Stimulated activated CD4-positive, alpha-beta T cell treated with anti-CD3 and anti-CD28 coated beads, TNF-alpha, amount 100 ng/mL, for 24 hours (primary cell): ENCODE measurements at places on chromosomes 12 and 14.

DNA sequence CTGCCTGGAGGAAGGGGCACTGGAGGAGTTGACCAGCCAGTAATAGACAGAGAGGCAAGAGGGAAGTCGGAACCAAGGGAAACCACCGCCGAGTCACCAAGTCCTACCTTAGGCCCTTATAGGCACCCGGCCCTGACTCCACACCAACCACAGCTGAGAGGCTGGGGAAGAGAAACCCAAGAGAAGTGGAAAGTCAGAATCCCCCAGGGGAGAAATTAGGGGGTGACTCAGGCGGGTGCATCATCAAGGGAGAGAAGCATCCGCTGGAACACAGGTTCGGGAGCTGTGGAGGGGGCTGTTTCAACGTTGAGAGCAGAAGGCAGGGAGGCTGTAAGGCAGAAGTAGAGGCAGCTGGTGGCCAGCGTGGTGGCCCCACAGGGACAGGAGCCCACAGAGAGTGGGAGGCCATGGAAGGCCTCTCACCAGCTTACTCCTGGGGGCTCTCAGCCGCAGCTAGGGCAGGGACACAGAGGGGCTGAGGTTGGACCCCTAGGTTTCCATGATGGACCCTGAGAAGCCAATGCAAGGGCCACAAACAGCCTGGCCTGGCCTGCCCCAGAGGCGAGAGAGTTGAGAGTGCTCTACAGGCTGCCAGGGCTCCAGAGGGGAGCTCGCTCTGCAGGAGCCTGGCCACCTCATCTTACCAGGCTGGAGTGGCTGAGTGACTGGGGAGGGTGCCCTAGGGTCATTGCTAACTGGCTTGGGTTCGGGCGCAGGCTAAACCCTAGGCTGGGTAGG, 1.4 kb upstream of the TRMT61A start:
- DNase-seq, result no peak

DNA sequence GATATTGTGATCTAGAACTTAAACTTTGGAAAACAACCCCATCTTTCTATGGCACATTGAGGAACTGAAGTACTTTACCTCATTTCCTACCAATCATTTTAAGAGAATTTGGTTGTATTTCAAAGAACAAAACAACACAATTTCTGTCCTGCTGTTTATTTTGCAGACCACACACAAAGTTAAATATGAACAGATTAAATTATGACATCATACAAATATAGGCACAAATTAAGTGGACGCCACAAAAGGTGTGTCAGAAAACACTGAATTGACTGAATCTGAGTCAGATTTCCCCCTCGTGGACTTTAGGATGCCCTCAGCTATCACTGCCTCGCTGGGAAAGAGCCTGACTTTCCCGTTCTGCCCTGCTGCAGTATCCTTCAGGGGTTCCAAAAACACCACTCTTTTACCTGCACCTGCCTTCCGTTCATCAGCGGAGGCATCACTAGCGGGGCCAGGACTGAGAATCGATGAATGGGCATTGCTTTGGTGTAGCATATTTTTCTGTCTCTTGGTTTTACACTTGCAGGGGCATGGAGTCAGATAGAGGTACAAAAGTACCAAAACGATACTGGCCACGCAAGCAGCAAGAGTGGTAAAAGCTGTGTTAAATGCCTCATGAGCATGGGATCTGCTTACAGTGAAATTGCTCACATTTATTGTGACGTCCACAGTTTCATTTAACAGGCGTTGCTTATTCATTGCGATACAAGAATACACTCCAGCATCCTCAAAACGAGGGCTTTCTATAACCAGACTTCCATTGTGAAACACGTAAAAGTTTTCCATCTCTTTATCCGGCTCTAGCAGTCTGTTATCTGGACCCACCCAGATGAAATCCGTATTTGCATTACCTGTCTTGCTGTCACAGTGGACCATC, 2.0 kb upstream of the PCED1B start:
- DNase-seq, result no peak

DNA sequence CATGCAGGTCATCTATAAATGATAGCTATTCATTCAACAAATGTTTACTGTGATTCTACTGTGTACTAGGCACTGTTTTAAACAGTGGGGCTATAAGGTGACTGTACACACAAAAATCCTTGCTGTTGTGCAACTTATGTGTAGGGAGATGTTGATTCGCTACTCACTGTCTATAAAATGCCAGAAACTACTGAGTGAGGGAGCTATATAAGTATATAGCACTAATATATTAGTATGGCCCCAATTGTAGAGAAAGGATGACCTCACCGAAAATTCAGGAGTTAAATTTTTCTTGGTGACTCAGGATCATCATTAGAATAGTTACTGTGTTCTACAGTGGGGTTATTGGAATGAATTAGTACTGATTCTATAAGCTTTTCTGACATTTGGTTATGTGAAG, 117.4 kb downstream of the TGFB3 start:
- DNase-seq, result no peak

DNA sequence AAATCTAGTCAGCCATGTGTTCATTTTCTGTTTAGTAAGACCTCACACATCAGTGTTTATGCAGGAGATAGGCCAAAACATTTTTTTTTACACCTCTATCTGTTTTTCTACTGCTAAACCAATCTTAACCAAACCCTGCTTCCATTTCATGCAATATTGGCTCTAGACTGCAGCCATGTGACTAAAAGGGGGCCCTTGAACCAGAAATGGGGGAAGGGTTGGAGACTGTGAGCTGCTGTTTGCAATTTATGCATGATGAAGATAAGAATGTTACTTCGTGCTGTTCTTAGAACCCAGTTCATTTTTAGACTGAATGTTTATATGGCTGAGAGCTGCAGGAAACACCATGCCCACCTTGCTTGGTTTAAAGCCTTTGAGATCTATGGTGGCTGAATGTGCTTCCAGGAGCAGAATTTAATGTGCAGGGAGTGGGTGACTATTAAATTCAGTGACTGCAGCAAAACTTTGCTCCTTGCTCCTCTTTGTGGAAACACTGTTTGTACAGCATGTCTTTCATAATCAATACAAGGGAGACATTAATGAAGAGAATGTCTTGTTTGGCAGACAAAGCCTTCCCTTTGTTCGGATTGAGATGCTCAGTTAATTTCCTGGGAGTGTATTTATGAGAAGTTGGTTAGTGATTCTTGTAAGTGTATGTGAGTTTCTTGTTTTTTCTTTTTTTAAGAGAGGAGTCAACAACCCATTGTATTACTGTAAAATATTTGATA, 53.6 kb downstream of the CHST11 start:
- DNase-seq, result no peak

DNA sequence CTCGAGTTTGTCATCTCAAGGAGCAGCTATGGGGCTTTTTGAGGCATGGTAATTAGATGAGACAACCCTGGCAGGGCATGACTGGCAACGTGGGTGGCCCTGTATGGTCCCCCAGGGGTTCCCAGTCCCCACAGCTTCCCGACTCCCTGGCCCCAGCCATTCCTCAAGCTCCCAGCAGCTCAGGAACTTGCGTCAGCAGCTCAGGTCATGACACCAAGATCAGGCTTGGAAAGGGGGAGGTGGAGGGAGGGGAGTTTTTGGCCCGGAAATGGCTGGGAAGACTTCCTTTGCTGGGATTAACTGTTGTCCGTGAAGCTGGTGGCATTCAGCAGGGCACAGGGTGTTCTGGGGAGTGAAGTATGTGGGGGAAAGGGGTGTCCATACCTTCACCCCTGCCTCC, 10.4 kb upstream of the NRIP2 start:
- no peak for DNase-seq

DNA sequence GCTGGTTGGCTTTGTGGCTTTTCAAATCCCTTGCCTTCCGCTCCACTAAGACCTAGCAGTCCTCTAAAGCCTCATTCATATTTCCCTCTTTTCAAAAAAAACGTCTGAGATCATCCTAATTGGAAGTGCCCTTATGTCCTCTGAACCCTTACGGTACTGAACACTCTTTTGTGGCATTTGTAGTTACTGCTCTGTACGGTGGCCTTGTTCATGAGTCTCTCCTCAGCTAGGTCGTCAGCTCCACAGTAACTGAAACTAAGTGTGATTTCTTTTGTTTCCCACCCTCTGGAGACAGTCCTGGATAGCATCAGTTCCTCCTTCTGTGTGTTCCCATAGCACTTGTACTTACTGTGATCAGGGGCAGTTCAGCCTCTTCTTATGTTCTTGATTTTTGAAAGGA, 49.7 kb downstream of the DAAM1 start:
- DNase-seq, result no peak

DNA sequence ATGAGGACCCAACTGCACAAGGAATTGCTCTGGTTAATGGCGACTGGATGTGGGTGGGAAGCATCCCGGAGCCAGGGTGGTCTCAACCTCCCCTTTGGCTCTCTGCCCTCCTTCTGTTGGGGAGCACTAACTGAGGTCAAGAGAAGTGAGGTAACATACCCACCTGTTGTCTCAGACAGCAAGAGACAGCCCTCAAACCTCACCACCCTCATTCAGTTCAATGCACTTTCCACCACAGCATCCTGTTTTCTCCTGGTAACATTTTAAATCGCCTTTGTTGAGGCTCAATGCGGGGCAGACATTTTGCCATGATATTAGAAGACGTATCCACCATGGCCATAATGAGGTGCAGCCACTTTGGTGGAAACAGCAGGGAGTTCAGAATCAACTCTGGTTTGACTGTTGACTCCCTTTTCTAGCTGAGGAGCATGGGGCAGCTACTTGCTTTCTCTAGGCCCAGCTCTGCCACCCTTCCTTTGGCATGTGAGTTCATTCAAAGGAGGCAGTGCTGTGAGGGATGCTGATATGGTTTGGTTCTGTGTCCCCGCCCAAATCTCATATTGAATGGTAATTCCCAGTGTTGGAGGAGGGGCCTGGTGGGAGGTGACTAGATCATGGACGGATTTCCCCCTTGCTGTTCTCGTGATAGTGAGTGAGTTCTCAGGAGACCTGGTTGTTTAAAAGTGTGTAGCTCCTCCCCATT, 338.6 kb downstream of the PCNX1 start:
- DNase-seq, result no peak

- no peak for DNase-seq
Measured at GRCh38 chr12:91885851-91886731, 259.6 kb downstream of the BTG1 start.

- no peak for DNase-seq
Measured at GRCh38 chr14:100982762-100983161, 79.2 kb upstream of the RTL1 start.

- DNase-seq, result no peak
Measured at GRCh38 chr12:6652391-6652790, 5.2 kb upstream of the ACRBP start.

- DNase-seq, result no peak
Measured at GRCh38 chr12:78878459-78878858, 13.9 kb downstream of the SYT1 start.
